ENCODE measurements at places on chromosomes 2 and 18.

GRCh38 chr2:20444993-20445910 lies 1.6 kb upstream of the RHOB start:
- no peak for DNase-seq

DNA sequence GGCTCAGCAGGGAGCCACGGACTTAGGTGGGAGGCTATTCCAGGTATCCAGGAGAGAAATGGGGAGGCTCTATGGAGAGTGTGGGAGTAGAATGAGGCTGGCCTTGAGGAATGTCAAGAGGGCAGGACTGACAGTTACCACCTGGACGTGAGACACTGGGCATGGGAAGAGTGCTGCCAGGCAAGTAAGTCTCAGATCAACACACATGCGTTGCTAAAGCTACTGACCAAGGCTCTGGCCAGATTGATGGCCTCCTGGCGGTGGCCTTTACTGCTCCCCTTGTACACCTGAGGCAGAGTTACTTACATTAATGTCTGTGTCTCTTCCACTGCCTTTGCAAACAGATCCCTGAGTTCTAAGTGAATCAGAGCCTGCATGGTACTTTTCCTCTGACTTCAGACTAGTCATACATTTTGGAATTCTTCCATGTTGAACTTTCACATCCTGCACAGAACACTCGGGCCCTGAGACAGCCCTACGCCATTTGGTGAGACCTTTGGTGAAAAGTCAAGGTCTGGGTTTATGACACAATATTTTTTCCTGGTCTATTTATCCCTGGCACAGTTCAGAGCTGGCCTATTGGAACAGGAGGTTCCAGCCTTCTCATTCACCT lies 398.8 kb upstream of the TRIB2 start:
- no peak for DNase-seq

DNA sequence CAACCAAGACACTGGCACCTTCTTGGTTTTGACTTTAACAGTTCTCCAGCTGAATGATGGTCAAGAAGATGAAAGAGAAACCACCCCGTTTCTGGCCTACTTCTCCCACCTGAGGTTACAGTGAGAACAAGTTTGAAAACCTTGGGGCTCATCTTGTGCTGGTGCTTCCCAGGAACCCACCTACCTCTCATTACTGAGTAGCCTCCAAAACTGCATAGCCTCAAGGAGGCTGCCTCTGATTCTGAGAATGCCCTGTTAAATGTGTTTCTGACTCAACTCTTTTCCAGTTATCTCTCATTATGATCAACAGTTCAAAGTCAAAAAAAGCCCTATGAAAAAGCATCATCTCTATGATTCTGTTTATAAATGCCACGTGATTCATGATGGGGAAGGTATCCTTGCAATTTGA lies 121.9 kb downstream of the CACNB4 start:
- DNase-seq, result no peak

DNA sequence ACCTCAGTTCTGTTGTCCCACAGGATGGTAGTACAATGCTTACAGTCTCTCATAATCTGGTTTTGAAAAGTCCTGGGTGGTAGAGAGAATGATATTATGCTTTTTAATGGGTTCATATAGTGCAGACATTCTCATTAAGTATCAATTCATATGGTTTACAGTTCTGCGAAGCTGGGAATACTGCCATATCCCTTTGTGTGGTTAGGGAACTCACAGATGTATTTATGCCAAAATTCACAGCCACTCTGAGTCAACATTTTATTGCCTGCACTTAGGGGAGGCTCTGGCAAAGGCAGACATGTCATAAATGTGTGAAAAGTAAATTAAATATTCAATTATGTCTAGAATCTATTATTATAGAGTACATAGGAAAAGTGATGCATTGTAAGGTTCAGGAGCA lies 808.2 kb downstream of the SUCLG1 start:
- no peak for DNase-seq

DNA sequence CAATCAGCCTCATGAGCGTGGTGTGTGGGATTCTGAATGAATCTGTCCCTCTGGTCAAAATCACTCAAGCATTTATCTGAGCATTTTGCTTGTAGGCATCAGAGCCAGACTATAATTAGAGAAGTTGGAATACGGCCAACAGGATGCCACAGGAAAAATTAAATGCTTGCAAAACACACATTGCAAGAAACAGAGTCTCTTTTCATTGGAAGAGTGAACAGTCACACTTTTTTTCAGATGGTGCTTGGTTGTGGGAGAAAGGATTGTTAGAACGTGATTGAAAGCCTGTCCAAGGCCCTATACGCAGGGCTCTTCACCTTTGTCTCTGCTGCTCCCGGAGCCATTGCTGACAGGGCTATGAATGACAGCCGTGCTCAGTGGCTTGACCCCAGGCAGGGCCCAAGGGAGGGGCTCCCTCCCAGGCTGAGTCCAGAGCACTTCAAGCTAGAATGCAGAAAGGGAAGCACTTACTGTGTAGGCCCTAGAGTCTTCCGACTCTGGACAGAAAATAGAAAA lies 59.8 kb downstream of the SNTG2 start:
- no peak for DNase-seq

- no peak for DNase-seq
Measured at GRCh38 chr2:96809951-96810782, 5.9 kb upstream of the CNNM3 start.

DNA sequence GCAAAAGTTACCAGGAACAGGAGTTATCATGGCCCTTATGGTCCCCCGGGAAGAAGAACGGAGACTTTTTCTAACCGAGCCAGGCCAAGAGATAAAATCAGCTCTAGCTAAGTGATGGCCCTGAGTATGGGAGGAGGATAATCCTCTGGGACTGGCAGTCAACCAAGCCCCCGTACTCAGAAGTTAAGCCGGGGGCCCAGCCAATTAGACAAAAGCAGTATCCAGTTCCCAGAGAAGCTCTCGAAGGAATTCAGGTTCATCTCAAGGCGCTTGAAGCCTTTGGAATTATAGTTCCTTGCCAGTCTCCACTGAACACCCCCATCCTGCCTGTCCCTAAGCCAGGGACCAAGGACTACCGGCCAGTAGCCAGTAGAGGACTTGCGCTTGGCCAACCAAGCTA lies 365.3 kb upstream of the TCF4 start:
- DNase-seq, result no peak

DNA sequence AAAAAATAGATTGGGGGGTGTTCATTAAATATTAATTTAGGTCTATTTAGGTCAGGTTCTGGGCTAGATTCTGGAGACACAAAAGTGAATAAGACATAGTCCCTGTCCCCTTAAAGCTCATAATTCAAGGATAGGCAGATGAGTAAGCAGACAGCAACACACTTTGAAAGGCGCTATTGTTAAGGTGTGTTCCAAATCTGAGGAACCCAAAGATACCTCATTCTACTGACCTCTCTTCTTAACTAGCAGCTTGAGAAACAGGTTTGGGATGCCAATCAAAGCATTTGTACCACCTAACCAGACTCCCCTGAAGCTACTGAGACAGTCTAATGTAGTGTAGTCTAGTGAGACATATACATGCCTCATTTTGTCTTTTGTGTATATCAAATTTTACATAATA lies 34.8 kb downstream of the SEMA4F start:
- DNase-seq, result no peak

- DNase-seq, result no peak
Measured at GRCh38 chr2:195649629-195650190, 7.3 kb upstream of the SLC39A10 start.

- no peak for DNase-seq
Measured at GRCh38 chr2:188964976-188965546, 9.1 kb upstream of the COL3A1 start.

DNA sequence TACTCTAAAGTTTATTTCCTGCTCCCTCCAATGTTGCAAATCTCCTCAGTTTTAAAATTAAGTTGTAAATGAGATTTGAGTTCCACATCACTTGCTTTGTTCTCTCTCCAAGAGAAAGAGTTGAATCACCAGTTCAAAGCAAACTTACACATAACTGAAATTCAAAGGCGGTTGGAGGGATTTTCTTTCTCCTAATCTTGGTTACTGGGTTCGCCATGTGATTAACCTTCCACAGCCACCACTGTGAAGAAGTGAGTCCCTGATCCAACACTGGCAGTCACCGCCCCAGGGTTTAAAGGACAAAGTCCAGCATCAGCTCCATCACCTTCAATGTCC lies 247.1 kb downstream of the MYCN start:
- no peak for DNase-seq

DNA sequence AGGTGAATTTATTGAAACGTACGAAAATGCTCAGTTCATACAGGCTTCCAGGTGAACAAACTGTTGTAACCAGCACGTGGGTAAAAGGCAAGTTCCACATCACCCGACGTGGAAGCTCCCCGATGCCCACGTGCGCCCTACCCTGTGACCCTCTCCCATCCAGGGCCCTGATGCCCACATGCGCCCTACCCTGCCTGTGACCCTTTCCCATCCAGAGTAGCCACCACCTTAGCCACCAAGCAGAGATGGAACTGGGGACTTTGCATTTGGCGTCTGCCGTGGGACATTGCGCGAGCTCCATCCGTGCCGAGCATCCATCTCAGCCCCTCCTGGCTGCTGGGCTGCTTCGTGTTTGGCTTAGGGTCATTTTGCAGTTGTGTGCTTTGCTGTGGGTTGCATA lies 37.5 kb downstream of the ANO7 start:
- no peak for DNase-seq

DNA sequence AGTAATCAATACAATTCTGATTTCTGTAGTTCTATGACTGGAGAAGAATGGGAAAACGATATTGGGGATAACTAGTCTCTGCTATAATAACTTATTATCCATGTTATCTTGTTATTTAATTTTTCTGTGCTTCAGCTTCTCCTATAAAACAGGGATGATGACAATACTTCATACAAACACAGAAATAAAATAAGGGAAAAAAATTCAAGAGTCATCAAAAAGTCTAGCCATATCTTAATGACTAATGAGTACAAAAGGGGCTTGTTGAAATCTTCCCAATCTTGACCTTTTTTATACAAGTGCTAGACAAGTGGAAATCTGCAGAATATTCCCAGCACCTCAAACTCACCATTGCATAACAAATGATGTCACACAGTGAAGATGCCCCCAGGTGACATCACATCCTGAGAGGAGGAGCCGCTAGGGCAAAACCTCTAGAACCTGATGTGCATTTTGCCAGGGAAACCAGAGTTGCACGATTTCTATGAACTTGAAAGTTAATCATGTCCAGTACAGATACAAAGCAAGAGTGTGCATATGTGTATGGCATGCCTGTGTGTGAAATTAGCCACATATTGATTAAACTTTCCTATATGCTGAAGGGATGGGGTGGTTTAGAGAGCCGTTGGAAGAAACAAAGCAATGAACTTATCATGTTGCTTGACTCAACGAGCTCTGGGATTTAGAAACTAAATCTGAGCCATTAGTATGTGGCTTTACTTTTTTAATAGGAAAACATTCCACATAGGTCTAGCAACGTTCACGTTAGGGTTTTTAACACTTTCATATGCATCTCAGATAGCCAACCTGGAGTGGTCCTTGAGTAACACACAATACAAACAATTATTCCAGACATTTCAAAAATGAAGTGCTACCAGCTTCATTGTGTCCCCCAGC lies 278.9 kb downstream of the SLC4A3 start:
- DNase-seq, result no peak

- no peak for DNase-seq
Measured at GRCh38 chr2:241094172-241094571, 7.9 kb downstream of the MTERF4 start.

DNA sequence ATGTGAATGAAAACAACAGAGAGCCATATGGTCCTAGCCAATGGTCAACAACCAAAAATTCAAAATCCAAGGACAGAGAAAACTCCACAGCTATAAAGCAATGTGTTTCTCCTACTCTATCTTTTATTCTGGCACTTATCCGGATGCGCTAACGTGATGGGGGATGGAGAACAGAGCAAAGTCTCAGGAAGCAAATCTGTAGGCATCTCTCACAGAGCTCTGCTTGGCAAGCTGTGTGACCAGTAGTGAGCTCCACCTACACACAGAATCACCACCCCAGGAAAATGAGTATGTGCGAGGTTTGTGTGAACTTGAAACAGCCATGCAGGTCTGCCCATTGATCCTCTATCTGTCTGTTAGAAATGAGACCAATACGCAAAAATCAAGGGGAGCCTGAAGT lies 584.3 kb downstream of the BCL11A start:
- no peak for DNase-seq

DNA sequence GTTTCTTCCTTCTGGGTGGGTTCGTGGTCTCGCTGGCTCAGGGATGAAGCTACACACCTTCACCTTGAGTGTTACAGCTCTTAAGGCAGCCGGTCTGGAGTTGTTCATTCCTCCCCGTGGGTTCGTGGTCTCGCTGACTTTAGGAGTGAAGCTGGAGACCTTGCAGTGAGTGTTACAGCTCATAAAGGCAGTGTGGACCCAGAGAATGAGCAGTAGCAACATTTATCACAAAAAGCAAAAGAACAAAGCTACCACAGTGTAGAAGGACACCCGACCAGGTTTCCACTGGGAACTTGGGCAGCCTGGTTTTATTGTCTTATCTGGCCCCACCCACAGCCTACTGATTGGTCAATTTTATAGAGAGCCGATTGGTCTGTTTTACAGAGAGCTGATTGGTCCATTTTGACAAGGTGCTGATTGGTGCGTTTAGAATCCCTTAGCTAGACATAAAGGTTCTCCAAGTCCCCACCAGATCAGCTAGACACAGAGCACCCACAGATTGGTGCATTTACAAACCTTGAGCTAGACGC lies 20.1 kb upstream of the ROCK1 start:
- no peak for DNase-seq

GRCh38 chr18:12113999-12114646 lies 20.5 kb downstream of the ANKRD62 start:
- DNase-seq, result no peak

- no peak for DNase-seq
Measured at GRCh38 chr2:191797942-191798876, 48.7 kb downstream of the CAVIN2 start.

DNA sequence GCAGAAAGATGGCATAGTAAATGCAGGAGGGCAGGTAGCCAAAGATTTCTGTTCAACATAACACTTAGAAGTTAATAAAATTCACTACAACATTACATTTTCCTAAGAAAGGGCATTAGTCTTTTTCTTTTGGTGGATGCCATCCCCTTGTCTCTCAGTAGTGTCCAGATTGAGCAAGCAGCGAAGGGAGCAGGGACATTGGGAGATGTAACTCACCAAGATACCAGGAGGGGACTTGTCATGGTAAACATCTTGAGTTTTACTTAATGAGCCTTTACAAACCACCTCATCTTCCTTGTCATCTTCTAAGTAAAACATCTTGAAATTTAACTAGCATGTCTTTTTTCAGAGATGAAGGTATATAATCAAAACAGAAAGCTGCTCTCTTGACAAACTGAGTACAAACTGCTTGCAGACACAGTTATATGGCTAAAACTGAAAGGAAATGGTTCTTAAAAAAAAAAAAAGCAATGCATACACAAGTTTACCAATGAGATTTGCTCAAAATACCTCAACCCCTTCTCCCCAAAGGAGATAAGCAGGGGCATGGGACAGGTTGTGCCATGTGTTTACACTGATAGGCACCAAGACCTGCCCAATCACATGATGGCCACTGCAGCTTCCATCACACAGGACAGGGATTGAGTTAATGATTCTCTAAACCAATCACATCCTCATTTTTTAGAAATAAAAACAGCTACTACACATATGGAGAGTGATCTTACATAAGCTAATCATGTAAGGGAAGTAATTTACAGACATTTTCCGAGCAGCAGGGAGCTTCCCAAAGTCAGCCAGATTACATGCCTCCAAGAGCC lies 30.3 kb downstream of the LPIN2 start:
- no peak for DNase-seq

- no peak for DNase-seq
Measured at GRCh38 chr18:22221350-22221749, 52.0 kb downstream of the GATA6 start.

GRCh38 chr2:231717281-231718171 lies 9.2 kb downstream of the PTMA start:
- DNase-seq, result no peak

Data from stimulated activated CD8-positive, alpha-beta memory T cell treated with anti-CD3 and anti-CD28 coated beads, Interleukin-7, amount 100 ng/mL, for 4 hours (primary cell).